Natural killer cell (primary cell): ENCODE measurements at places on chromosomes 6 and 20.

- DNase-seq, result no peak
These were observed 62.3 kb upstream of the SNX9 start for GRCh38 chr6:157760589-157761330.

DNA sequence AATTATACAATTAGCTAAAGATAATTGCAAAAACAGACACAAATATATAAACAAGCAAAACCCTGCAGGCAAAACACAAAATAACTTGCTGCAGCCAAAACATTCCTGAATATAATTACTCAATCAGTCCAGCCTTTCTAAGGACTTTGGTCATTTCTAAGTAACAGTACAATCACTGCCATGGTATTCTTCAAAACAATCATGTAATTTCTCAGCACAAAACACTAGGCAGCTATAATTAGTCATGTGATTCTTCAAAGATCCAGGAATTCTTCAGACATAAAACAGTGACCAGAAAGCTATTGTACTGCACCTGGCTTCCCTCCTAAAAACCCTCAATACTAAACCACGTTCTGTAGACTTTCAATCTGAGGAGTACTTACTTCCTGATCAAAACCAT, 881.1 kb downstream of the EPHA7 start:
- DNase-seq, result no peak

- DNase-seq, result no peak
These were observed 45.3 kb upstream of the DSN1 start for GRCh38 chr20:36818861-36819260.

DNA sequence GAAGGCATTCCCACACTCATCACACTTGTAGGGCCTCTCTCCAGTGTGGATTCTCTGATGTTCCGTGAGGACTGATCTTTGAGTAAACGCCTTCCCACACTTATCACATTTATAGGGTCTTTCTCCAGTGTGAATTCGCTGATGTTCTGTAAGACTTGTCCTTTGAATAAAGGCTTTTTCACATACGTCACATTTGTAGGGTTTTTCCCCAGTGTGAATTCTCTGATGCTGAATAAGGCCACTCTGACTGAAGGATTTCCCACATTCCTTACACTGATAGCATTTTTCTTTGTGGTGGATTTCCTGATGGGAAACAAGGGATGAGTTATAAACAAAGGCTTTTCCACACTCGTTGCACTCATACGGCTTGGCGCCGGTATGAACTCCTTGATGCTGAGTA, 8.9 kb downstream of the ZSCAN12 start:
- DNase-seq, result no peak

- DNase-seq, result no peak
These were observed 4.0 kb downstream of the SOX18 start for GRCh38 chr20:64045346-64046011.
